ENCODE measurements at places on chromosomes 3 and 15. TPM values are rescaled to one million over a fixed set of nuclear protein-coding genes. Genes with fewer than 3 reads are reported as not detected.

CYP8B1 gene
- 0.09 TPM for polyA plus RNA-seq

GRCh38 chr3:51718547-51719409 lies 11.9 kb downstream of the GRM2 start:
- no peak for DNase-seq

DNA sequence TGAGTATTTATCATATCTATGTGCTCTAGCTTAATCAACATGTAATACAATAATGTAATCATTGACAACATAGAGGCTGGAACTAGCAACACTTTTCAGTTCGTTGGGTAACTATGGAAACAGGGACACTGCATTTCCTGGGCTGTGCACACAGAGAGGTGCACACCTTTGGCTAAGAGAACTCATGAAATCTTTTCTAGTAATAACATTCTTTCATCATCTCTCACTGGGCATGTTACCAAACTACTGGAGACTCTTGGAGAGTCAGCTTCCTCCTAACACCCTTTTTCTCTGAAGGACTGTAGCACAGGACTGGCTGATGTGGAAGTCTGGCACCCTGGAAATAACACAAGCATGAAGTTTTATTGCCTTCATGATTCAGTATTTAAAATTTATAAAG lies 135.6 kb downstream of the KCNMB2 start:
- no peak for DNase-seq

DNA sequence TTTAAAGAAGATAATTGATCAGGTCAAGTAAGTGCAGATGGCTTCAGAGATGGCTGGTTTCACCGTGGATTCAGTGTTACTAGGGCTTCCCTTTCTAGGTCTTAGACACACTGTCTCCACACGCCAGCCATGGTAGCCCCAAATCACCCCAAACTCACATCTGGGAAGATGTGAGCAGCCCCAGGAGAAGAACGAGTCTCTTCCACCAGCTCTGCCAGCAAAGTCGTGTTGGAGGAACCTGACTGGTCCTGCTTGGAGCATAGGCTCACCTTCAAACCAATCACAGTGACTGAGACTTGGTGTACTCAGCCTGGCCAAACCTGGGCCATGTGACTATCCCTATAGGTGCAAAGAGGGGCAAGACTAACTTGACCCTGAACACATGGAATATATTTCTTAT lies 296.7 kb downstream of the RPLP1 start:
- DNase-seq, result no peak

ILDR1 gene
- 0.35 TPM for polyA plus RNA-seq

GRCh38 chr3:47227678-47228077 lies 54.9 kb downstream of the KIF9 start:
- no peak for DNase-seq

SMAD6 gene
- 3.7 TPM for polyA plus RNA-seq

IMPG2 gene
- 1.8 TPM for polyA plus RNA-seq

DNA sequence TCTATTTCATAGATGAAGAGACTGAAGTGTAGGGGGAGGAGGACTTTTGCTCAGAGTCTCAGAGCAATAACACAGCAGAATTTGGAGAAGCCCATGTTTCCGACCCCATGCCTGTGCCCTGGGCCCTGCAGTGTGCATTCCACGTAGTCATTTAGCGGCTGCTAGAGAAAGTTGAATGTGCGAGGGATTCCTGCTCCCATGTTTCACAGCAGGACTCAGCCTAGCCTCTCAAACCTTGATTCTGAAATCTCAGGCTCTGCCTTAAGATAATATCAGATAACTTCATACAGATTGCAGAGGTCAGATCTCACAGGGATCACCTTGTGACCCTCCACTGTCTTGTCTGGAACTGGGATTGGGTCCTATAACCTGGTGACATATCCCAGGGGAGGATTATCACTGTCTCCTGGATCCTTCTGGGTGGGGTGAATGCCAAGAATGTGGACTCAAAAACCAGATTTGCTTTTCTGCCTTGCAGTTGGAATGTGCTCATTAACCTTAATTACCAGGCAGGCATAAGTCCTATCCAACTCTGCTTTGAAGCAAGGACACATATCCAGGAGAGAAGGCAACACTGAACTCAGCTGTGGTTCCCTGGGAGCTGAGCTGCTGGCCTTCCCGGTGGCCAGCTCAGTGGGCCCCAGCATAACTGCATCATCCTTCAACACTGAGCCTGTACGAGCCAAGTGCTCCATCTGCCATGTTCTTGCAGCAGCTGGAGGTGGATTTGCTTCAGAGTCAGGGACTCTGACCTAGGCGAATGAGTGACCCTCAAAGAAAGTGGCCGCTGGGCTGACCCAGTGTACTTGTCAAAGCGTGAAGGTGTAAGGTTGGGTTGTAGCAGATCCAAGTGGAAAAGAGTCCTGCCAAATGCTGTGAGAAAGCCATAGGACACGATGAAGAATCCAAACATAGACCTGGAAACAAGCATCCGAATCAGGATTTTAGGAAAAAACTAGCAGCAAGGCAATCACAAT lies 43.0 kb downstream of the CTXND1 start:
- no peak for DNase-seq

DNA sequence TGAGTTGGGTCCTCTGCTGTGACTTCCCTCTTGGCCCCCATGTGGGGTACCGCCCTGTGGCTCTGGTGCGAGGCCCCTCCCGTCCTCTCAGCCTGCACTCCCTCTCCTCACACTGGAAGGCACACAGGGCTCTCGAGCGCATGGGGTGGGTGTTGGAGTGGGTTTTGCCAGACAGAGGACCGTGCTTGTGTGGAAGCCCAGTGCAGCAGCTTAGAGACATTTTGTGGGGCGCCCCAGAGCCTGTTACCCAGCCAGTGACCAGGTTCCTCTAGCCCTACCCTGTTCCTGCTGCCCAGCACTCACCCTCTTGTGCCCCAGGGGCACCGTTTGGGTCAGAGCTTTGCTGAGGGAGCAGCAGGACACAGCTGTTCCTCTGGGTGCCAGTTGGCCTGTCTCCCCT lies 9.9 kb downstream of the PLXNA1 start:
- DNase-seq, result no peak

- DNase-seq, result no peak
Measured at GRCh38 chr3:156038869-156039268, 81.5 kb upstream of the KCNAB1 start.

DNA sequence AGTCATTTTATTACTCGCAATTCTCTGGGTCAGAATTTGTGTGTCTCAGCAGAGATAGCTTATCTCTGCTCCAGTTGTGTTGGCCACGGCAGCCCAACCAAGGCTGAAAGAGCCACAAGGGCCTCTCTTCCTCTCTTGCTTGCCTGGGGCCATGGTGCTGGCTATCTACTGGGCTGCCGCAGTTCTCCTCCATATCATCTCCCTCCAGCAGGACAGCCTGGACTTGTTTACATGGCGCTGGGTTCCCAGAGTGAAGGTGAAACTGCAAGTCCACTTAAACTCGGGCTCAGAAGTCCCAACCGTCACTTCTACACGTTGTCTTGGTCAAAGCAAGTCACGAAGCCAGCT lies 134.8 kb downstream of the UACA start:
- no peak for DNase-seq

TTC23 gene
- polyA plus RNA-seq, result 19.3 TPM

APBA2 gene
- 3.9 TPM for polyA plus RNA-seq

DNA sequence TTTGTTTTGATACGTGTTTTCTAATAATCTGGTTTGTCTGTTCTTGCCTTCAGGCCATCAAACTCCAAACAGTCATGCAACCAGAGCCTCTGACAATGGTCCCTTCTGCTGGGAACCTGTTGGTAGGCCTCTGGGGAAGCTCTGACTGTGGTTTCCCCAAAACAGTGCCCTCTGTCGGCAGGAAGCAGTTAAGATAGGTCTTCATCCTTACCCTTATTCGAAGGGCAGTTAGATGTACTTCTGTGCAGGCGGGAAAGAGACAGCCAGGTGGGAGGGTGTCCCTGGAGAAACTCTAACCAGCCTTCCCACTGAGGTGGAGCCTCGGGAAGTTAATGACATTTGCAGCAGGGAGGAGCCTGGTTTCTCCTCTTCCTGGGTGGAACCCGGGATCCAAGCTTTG lies 81.6 kb upstream of the CHMP2B start:
- no peak for DNase-seq

DNA sequence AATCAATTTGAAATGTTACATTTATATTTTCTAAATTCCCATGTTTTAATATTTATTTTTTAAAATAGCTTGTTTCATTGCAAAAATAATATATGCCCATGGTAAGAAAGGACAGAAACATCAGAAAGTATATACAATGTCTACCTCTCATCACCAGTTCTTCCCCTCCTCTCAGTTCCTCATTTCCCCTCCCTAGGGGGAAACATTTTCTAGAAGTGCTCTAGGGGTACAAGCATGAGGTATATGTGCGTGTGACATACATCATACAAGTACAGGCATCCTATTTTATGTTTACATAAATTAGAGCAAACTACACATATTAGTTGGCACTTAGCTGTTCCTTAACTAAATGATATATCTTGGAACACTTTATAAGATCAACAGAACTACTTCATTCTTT lies 189.3 kb upstream of the VEPH1 start:
- DNase-seq, result no peak

GRCh38 chr3:139325551-139325950 lies 18.3 kb upstream of the MRPS22 start:
- no peak for DNase-seq

DNA sequence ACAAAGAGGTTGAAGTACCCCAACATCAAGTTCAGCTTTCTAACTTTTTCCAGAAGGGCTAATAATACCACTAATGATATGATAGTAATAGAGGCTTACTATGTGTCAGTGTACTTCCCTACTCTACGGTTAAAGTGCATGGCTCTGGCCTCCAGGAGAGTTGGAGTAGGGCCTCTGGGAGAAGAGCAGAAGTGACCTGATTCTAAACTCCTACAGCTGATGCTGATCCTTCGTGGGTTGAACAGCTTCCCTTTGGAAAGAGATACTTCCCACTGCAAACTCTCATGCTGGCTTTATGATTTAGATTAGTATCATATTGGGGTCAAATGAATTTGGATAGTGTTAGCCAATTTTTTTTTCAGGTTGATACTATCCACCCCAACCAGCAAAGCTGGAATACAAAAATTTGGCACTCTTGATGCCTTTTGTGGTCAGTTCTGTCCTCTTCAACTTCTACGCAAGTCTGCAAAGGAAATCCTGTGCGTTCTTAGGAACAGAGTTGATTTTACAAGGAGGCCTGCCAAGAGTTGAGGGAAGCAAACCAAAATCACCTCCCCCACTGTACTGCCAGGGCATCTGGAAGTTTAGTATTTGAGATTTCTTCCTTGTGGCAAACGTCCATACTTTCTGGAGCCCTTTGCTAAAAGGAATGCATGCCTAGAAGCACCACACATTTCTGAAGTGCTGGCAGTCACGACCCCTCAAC lies 17.8 kb downstream of the TMEM212 start:
- no peak for DNase-seq

GRCh38 chr3:168141405-168141998 lies 45.8 kb upstream of the GOLIM4 start:
- no peak for DNase-seq

- DNase-seq, result no peak
Measured at GRCh38 chr3:39590806-39591205, 123.3 kb downstream of the MOBP start.

DNA sequence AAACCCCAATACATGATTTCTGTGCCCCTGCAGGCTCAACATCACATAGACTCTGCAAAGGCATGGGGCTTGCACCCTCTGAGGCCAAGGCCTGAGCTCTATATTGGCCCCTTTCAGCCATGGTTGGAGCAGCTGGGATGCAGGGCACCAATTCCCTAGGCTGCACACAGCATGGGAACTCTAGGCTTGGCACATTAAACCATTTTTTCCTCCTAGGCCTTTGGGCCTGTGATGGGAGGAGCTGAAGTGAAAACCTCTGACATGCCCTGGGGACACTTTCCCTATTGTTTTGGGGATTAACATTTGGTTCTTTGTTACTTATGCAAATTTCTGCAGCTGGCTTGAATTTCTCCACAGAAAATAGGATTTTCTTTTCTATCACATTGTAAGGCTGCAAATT lies 1629.5 kb downstream of the OTOL1 start:
- DNase-seq, result no peak

DNA sequence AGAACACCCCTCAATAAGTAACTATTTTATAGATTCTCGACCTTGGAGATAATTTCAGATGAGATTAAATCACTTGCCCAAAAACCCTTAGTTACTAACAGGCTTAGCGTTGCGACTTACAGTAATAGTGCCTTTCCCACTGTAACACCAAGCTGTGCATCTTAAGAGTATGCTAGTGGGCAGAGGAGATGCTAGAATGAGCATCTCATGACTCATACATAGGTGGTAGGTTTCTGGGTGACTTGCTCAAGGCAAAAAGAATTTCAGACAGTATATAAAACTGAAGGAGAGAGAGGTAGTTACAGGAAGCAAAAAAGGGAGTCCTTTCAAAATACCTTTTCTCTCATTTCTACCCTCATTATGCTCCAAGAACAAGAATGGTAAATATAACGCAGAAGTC lies 3.9 kb downstream of the KATNBL1 start:
- no peak for DNase-seq

LMOD3 gene
- 182 TPM for polyA plus RNA-seq

DNA sequence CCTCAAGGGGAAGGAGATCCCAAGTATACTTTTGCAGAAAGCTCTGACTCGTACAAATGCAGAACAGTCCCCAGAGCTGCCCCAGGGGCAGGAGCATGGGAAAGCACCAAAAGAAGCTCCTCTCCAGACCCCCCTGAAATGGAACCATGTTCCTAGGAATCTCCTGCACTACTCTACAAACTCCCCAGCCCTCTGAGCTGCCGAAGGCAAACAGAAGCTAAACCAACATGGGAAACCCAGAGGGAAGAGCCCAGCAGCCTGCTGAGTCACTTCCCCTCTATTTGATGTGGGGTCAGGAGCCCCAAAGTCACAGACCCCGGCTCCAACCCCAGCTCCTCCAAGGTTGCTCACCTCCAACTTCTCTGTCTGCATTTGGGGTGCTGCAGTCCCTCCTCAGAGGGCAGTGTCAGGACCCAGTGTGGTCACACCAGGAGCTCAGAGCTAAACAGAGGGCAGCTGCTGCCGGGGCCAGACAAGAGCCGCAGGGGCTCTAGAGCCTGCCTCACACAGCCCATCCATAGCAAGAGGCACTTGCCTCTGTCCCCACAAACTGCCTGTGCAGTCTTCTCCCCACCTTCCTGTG lies 3.8 kb upstream of the PLXNA1 start:
- DNase-seq, result no peak

- no peak for DNase-seq
Measured at GRCh38 chr15:81511138-81511537, 137.1 kb upstream of the TMC3 start.

GRCh38 chr3:124840331-124840730 lies 46.8 kb downstream of the ITGB5 start:
- no peak for DNase-seq

- DNase-seq, result no peak
Measured at GRCh38 chr3:18864933-18865731, 283.2 kb upstream of the KCNH8 start.

DNA sequence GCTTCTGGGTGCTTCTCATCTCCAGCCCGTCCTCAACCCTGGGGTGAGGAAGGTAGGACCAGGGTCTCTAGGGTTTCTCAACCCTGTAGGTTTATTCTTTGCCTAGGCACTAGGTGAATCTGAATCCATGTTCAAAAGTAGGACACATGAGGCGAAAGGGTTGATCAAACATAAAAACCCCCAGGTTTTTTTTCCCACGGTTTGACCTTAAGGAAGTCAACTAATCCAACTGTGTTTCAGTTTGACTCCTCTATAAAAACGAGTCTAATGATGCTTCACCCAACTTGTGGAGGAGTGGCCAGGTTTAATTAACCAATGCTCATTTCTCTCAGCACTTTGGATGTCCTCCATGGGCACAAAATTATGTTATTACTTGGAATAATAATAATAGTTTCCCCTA lies 335.9 kb upstream of the ICE2 start:
- DNase-seq, result no peak

- DNase-seq, result no peak
Measured at GRCh38 chr3:43281020-43281419, 5.3 kb upstream of the SNRK start.

GRCh38 chr3:52889901-52890300 lies 7.4 kb downstream of the STIMATE start:
- no peak for DNase-seq

CCDC33 gene
- not detected for polyA plus RNA-seq

Measured in forelimb muscle (tissue), 1 donor.